ENCODE measurements at places on chromosomes 7 and 10.

GRCh38 chr7:101550641-101551541 lies 78.2 kb downstream of the MYL10 start:
- DNase-seq, result no peak

DNA sequence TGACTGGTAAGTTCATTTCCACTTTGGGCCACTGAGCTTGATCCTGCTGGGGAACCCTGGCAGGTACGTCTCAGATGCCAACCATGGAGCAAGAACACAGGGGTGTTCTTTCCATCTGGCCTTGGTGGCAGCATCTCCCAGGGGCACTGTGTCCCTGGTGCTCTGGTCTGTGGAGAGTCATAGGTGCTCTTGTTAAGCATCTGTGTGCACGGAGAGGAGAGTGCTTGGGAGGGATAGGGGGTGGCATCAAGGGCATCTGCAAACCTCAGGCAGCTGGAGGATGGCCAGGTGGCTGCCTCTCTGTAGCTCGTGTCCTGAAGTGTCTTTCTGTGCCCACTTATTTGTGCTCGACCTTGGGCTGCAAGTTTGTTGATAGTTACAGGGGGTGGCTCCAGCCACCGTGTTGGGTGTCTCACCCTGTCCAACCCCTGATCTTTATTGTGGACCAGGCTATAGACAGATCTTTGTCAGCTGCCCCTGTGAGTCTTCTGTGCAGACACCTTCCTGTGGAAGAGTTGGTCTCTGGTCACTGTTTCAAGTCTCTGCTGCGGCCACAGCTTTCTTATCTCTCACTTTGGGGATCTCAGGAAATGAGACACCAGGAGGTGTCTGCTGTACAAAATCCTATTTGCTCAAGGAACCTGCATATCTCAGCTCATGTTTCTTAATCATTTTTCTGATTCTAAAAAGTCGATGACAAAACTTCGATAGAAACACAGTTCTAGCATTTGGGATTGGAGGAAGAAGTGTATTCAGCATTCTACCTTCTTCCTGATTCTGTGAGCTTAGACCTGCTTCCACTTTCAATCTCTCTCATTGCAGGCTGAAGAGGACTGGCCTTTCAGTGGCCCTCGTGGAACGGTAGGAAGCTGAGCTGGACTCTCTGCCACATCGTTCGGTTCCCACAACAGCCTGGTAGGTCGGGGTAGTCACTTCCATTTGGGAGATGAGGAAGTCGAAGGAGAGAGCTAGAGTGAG lies 17.2 kb upstream of the GIMAP8 start:
- DNase-seq, result peak; percentile 54

GRCh38 chr10:113071446-113071845 lies 121.4 kb downstream of the TCF7L2 start:
- DNase-seq, result no peak

DNA sequence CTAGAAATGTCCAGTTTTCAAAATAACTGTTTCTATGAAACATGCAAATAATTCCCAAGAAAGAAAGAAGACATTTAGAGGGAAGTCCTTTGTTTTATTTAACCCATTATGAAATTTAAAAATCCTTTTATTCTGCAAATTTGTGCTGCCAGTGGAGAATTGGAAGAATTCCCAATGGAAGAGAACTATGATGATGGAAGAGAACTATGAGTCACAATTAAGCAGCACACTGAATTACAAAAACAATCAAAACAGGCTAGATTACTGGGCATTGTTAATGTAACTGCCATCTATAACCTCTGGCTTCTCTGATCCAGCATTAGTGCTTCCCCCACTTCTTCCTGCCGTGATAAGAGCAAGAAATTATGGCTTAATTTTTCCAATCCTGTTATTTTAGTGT lies 126.2 kb upstream of the FEZF1 start:
- no peak for DNase-seq

GRCh38 chr7:111486472-111487142 lies 75.7 kb downstream of the IMMP2L start:
- DNase-seq, result peak; percentile 3

Measured in GM06990 (cell line).